ENCODE measurements at places on chromosomes 3 and 15. TPM values are rescaled to one million over a fixed set of nuclear protein-coding genes. Genes with fewer than 3 reads are reported as not detected.

Gene BDH1
- 43.4 TPM for total RNA-seq

Gene LINGO1
- total RNA-seq: not detected

- DNase-seq: no peak
These were observed 22.8 kb upstream of the TRIM59 start for GRCh38 chr3:160472344-160472743.

DNA sequence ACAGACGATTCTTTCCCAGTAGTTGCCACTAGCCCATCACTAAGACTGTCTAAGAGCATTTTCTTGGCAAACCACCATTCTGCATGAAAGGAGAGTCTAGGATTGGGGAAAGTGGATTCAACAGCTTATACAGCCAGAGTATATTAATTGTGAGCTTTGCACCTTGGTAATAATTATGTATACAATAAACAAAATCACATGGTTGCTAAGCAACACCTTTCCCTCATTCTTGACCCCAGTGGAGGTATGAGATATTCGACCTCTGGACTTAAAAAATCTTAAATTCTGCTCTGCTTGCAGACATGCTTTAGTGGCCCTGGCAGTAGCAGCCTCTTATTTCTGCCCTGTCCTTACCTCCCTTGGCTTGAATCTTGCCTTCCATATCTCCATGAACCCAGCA, 73.1 kb downstream of the PPP2R3A start:
- no peak for DNase-seq

DNA sequence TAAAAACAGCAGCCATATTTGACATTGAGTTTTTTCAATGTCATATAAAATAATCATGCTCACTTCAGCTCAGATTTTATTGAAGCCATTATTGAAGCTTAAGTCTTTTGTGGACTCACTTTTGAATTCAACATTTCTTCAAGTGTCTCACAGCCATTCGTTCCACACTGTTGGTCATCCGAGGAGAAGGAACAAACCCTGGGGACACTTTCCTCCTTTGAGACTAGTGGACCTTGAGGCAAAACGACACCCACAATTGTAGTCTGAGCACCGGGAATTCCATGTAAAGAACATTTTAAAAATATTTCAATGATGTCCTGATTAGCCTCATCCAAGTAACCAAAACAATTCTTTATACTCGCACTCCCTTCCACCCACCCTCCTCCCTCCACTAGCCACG, 174.7 kb downstream of the CD47 start:
- no peak for DNase-seq

DNA sequence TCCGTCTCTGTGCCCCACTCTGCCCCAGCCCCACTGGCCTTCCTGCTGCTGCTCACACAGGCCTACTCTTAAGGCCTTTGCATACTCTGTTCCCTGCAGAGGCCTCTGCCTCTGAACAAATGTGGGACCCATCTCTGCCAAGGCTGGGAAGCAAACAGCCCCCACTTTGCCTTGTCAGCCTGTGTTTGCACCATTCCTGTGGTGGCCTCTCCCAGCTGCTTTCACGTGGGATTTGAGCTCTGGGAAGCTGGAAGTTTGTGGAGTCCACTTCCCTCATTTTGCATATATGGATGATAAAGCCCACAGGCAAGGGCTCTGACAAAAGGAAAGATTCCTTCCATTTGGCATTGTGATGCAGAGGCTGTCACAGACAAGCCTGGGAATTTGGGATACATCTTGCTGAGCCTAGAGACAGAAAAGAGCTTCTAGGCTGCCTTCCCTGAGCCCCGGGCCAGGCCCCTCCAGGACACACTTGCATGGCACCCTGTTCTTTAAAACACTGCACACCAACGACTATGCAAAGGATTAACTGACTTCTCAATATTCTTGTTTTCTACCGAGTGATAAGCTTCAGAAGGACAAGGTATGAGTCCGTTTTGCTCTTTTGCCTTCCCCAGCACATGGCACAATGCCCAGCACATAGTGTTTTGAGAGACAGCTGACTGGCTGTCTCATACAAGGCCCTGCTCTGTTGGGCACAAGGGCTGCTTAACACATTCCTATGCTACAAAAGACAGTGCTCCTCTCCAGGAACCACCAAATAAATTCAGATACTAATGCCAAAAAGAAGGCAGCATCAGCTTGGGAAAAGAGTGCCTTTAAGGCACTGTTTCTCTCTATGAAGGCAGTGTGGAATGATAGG, 120.7 kb upstream of the TOPAZ1 start:
- DNase-seq: no peak

- DNase-seq: no peak
These were observed 56.9 kb downstream of the CACNA1D start for GRCh38 chr3:53551324-53551723.

GRCh38 chr15:31236184-31237042, 90.2 kb upstream of the KLF13 start:
- no peak for DNase-seq

GRCh38 chr3:172181932-172182586, 142.7 kb downstream of the FNDC3B start:
- no peak for DNase-seq

DNA sequence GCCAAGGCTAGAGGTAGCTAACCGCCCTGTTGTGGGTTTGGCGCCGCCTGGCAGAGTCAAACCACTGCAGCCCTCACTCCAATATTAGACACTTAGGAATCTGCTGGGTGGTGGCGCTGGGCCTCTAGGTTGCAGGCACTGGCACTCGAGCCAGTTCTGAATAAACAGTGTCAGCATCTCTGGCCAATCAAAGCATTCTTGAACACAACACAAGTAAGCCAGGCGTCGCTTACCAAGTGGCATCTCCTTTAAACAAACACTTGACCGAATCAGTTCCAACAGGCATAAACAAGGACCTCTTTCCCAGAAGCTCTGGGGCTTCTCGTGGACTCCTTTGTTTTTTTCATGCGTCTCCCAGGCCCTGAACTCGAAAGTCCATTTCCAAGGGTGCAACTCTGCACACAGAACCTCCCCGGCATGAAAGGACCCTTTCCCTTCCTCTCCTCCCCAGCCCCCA, 82.3 kb downstream of the LRIG1 start:
- DNase-seq: no peak

DNA sequence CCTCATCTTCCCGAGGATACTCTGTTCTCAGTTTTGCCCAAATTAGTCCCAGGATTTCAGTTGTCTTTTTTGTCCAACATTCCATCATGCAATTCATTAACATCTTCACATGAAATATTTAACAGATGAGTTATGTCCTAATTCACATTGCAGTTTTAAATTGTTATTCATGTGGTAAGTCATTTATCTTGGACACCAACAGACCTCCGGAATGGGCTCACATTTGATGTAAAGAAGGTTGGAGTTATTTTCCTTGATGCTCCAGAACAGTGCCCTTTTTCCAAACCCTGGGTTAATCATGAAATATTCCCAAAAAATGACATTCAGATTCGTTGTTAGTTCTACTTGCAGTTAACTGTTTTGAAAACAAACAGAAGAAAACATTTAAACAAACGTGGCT, 32.8 kb upstream of the LRTM1 start:
- no peak for DNase-seq
